ENCODE measurements at places on chromosomes 5 and 9. TPM values are rescaled to one million over a fixed set of nuclear protein-coding genes. Genes with fewer than 3 reads are reported as not detected.

TXNDC8 gene
- total RNA-seq: not detected

CDKN2B gene
- total RNA-seq: 0.79 TPM

PIP5K1B gene
- 16.0 TPM for total RNA-seq

IL31RA gene
- total RNA-seq: 9.7 TPM

DEPDC1B gene
- 13.2 TPM for total RNA-seq

All from spinal cord (tissue), 10 donors.